Psoas muscle (tissue), 8 donors: ENCODE measurements at places on chromosomes 1 and 21. TPM values are rescaled to one million over a fixed set of nuclear protein-coding genes. Genes with fewer than 3 reads are reported as not detected.

Gene NR0B2
- polyA plus RNA-seq = 0.21 TPM

Gene ANGPTL7
- 1.6 TPM for polyA plus RNA-seq

Gene S100A7A
- polyA plus RNA-seq = not detected

DNA sequence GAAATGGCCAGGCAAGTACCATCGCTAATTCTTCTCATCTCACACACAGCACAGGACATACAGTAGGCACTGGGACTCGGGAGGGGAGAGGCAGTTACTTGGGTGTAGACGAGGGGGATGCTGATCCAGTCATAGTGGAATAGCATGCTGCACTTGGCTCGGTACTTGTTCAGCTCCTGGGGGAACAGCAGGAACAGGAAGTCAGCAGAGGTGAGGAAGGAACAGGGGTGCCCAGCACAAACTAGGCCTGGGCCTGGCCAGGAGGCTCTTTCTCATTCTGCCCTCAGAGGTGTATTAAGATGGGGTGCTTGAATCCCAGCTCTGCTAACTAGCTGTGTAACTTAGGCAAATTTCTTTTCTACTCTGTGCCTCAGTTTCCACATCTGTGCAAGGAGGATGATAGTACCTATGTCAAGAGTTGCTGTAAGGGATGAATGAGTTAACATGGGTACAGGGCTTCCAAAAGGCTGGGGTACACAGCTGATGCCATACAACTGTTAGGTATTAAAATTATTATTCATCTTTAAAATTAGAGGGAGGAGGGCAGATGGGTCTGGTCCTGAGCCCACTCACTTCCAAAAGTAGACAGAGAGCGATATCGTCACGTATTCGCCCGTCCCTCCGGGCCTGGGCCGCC lies 2.4 kb downstream of the BEST4 start:
- no peak for DNase-seq

DNA sequence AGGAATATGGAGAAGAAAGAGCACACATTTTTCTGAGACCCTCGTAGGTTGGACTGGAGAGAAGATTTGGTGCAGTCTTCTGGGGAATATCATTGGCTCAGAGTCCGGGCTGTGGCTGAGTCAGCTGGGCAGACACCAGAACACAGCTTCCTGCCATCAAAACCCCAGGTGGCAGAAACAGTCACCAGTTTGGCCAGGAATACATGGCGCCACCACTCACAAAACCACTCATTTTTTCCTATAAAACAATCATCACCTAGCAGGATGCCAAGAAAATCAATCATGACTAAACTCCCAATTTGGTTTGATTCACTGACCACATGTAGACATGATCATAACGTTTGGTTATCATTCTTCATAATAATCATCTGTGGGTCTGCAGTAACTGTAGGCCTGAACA lies 178.1 kb upstream of the PBX1 start:
- peak; percentile 28 for DNase-seq

DNA sequence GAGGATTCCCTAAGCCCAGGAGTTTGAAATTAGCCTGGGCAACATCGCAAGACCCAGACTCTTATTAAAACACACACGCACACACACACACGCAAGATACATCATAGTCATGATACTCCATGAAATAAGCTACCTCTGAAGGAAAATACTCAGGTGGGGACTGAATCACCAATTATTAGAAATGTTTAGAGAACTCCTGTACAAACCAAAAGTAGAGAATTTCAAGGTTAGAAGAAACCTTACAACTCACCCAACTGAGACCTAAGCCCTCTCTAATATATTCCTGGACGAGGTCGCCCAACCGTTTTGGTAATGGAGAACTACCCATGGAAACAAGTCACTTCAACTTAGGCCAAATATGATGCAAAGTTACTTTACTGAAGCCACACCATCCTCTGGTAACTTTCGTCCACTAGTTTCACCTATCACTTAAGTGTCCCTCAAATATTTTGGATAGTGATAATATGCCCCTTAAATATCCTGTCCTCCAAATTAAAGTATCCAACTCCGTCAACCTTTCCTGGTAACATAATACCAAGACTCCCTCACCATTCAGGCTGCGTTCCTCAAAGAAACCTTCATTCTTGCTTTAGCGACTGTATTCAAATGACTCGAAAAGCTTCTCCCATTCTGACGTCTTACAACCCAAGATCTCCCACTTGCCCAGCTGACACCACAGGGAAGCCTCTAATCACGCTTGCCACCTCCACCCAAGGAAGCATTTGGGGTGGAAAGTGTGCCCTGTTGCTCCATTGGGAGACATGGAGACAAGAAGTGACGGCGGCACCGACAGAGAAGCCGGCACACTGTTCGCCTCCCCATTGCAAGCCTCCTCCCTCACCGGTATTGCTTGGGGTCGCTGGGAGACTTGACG lies 856 bp downstream of the NRDC start:
- no peak for DNase-seq

DNA sequence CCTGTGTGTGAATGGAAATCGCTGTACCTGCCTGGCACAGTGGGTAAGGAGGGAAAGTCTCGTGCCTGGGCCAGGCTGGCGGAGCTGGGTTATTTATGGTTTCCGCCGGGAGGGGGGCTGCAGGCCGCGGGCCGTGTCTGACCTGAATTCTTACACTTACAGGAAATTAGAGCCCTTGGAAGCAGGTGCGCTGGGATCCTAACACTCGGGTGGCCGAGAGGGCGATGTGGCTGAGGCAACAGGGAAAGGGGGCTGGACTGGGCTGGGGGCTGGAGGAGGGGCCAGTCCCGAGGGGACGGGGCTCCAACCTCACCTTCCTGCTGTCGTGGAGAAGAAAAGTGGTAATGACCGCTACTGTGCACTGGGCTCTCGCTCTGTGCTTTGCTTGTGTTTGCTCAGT lies 109.4 kb upstream of the WNT4 start:
- no peak for DNase-seq

- DNase-seq = no peak
Observed at GRCh38 chr1:90413519-90413918, 303.6 kb downstream of the BARHL2 start.

DNA sequence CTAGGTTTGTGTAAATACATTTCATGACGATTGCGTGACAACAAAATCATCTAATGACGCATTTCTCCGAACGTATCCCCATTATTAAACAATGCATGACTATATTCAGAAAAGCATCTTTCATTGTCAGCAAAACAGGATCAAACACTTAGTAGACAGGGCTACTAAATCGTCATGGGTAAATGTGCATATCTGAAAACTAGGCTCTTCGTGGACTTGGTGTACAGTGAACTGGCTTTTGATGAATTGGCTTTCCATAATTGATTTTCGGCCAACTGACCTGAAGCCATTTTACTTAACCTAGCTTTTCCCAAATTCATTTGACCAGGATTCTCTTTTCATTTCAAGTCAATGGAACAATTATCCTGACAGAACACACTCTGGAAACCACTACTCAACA lies 665.0 kb downstream of the SMYD3 start:
- DNase-seq = no peak

GRCh38 chr21:10616535-10616934 lies 95.2 kb downstream of the TPTE start:
- DNase-seq = no peak

GRCh38 chr1:25572107-25572506 lies 28.7 kb downstream of the LDLRAP1 start:
- DNase-seq = no peak
